ENCODE measurements at places on chromosomes 1 and 21.

DNA sequence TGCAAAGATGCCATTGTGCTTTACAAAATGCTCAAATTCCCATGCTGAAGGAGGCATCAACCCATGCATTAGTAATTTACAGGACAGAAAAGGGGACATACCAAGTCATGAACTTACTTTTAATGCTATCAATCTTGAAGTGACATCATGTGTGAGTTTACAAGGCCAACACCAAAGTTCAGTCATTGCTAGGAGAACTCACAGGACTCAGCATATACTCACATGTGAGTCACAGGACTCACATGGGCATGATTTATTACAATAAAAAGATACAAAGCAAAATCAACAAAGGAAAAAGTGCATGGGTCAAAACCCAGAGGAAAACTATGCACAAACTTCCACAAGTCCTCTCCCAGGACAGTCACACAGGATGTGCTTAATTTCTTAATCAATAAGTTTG lies 1656.0 kb downstream of the MRPL39 start:
- DNase-seq, result no peak

- DNase-seq, result no peak
Measured at GRCh38 chr1:15837931-15838330, 9.6 kb upstream of the SPEN start.

DNA sequence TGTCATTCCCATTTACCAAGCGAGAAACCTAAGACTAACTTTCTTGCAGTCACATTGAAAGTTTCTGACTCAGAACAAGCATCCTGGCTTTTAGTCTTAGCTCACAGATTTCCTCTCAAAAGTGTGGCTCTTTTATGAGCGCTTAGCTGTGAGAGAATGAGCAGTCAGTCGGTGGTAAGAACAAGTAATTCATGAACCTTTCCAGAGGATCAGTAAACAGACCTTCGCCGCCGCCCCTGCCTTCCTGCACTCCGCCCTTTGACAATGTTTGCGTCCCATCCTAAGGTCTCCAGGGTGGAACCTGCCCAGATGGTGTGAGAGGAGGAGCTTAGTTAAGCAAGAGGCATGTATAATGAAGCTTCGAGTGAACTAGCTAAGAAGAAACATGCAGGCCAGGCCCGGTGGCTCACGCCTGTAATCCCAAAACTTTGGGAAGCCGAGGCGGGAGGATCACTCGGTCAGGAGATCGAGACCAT lies 142.4 kb downstream of the GLUL start:
- DNase-seq, result no peak

DNA sequence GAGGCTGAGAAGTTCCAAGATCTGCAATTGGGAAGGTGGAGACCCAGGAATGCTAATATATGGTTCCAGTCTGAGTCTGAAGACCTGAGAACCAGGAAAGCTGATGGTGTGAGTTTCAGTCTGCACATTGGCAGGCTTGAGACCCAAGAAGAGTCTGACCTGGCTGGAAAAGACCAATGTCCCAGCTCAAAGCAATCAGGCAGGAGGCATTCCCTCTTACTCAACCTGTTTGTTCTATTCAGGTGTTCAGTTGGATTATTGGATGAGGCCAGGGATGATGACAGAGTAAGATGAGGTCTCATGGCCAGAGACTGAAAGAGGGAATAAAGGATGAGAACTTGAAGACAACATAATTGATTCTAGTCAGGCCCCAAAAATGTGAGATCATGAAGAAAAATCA lies 50.1 kb downstream of the SPATA46 start:
- DNase-seq, result no peak

- no peak for DNase-seq
Measured at GRCh38 chr1:241603731-241604245, 36.4 kb downstream of the CHML start.

GRCh38 chr1:241419986-241420385 lies 63.0 kb upstream of the RGS7 start:
- DNase-seq, result no peak

DNA sequence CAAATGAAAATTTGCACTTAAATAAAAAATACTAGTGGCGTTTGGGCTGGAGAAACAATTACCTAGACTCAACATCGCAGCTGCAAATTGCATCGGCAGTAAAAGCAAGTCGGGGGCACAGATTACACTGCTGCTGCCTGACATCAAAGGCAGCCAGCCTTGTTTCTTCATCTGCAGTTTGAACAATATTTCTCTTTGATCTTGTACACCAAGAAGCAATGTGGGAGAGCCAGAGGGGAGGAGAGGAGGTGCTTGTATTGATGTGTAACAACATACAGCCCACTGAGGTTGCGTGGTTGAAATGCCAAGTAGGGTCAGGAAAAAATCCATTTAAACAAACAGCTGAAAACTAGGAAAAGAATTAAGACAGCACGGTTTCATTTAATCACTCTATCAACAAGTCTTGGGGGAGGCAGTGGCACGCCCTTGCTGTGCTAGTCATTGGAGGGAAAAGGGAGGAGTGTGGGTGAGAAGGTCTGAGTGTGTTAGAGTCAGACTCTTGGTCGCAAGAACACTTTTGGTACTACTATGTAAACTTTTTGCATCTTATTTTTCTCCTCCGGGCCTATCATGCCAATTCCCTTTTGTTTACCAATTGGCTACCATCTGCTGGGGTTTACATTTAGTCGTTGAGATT lies 456.5 kb downstream of the OMA1 start:
- no peak for DNase-seq

DNA sequence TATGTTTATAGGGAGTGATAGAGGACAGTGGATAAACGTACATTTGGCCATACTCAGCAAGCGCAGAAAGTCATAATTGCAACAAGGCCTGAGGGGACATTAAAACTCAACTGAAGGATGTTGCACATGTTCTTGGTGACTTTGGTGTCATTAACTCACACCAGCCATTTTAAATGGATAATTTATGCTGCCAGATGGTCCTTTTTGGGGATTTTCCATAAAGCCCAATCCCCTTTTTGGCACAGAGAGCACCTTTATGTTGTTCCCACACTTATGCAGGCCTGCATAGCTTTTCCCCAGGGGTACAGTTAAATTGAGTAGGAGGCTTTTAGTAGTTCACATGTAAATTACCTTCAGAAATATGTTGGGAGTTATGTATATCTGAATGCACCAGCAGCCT lies 279.6 kb downstream of the NFIA start:
- DNase-seq, result no peak

- no peak for DNase-seq
Measured at GRCh38 chr21:14900058-14900457, 164.7 kb downstream of the NRIP1 start.

GRCh38 chr1:114535401-114535800 lies 24.4 kb upstream of the TRIM33 start:
- no peak for DNase-seq

DNA sequence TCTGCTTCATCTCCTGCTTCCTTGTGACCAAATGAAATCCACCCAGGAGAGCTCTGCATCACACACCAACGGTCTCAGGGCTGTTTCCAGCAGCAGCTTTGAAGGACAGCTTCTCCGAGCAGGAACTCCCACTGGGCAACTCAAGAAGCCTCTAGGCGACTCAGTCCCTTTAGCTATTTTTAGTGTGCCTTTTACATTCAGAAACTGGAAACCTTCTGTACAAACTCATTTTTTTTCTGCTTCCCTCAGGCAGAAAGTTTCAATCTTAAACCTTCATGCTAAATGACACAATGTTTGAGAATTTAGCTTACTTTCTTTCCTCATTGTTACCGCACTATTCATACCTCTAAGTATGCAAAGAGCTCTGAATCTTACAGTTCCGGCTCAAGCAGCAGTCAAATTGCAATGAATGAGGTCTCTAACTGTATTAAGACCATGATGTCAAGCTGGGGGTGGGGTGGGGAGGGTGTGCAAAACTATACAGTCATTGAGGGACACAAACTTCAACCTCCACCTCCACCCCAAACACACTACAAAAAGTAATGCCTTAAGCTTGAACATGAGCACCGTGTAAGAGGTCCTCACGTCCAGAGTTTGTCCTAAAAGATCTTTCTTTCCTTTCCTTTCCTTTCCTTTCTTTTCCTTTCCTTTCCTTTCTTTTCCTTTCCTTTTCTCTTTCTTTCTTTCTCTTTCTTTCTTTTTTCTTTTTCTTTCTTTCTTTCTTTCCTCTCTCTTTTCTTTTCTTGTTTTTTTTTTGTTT lies 16.4 kb upstream of the TARBP1 start:
- DNase-seq, result no peak

GRCh38 chr21:29477941-29478340 lies 179.2 kb downstream of the BACH1 start:
- no peak for DNase-seq

All from nucleus accumbens (tissue), 56 donors.